HL-60 (cell line): ENCODE measurements at places on chromosomes 13 and 19.

DNA sequence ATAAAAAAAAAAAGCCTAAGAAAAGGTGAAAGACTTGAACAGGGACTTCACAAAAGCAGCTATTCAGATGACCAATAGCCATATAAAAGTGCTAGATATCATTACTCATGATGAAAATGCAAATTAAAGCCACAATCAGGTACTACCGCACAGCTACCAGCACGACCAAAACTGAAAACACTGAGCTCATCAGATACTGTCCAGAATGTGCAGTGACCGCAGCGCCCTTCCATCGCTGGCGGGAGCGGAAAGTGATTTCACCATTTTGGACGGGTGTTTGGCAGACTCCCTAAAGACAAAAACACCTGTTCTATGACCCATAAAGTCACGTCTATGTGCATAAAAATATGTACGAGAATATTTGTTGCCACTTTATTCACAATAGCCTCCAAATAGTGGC lies 60.7 kb downstream of the SLC6A16 start:
- no peak for DNase-seq

DNA sequence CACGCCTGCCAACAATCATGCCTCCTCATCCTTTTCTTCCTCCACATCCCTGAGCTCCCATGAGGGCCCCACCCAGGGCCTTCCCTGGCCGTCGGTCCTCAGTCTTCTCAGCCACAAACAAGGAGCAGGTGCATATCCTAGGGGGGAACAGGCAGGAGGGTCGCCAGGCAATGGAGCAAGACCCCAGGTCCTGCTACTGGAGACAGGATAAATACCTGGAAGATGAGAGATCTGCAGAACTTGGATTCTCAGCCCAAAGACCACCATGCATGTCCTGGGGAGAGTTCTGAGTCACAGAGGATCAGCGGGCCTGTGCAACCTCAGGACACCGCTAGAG lies 344.7 kb upstream of the TSHZ3 start:
- no peak for DNase-seq

- DNase-seq = no peak
Observed at GRCh38 chr19:7373862-7374261, 25.1 kb downstream of the ARHGEF18 start.

GRCh38 chr13:49791315-49791710 lies 1.2 kb downstream of the KPNA3 start:
- DNase-seq = peak; percentile 55

DNA sequence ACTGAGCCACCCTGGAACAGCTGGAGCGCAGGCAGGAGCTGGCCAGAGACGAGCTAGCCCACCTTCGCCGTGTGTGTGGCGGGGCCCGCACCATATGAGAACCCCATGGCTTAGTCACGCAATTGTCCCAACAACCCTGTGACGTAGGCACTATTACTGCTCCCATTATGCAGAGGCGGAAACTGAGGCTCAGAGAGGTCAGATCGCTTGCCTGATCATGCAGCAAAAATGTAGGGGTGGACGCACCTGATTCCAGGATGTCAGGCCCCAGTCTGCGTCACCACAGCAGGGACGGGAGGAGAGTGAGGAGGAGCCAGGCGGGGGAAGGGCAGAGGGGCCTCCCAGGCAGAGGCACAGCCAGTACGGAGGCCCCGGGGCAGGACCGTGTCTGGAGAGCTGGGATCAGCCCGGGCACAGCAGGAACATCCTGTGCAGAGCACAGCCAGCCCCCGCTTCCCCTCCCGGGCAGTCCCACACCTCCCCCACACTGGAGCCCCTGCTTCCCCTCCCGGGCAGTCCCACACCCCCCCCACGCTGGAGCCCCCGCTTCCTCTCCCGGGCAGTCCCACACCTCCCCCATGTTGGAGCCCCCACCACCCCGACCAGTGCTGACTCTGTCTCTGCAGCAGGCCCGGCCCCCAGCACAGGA lies 16.7 kb downstream of the PIP5K1C start:
- DNase-seq = no peak
